ENCODE measurements at places on chromosomes 4 and X. TPM values are rescaled to one million over a fixed set of nuclear protein-coding genes. Genes with fewer than 3 reads are reported as not detected.

ARHGAP6 gene
- total RNA-seq, result 0.16 TPM

DNA sequence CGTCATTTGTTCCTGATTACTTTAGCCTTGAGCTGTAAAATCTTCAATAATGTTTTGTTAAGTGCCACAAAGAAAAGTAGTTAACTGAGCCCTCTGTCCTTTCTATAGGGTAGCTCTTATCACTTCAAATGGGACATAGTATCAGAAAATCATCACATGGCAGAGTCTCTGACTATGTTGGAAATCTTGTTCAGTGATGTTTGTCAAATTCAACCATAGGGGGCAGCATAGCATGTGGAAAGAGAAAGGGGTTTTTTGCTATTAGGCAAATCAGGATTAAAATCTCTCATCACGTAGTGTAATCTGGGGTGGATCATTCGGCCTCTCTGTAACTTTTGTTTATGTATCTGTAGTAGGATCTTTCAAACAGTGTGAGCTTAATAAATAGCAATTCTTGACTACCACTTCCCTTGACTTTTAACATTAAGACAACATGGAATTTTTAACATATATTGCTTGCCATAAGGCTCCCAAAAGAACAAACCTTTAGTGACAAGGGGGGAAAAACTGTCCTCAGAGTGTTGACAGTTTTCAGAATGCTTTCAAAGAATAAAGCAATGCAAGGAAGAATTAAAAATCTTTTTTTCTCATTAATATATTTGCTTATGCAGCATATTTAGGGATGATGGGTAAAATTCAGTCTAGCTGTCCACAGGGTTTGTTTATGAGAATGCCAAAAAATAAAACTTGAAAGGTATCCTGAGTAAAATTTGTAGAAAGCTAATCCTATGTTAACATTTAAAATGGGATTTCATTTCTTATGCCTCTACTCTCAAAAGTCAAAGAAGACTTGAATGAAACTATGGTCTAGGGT is 127.2 kb downstream of the FBXW7 start:
- DNase-seq, result peak; percentile 64

PDS5A gene
- total RNA-seq, result 53.7 TPM

GRCh38 chr4:32133141-32133540 is 1413.0 kb downstream of the PCDH7 start:
- DNase-seq, result no peak

KLKB1 gene
- not detected for total RNA-seq

- no peak for DNase-seq
Observed at GRCh38 chrX:110806145-110806544, 10.5 kb upstream of the CHRDL1 start.

DNA sequence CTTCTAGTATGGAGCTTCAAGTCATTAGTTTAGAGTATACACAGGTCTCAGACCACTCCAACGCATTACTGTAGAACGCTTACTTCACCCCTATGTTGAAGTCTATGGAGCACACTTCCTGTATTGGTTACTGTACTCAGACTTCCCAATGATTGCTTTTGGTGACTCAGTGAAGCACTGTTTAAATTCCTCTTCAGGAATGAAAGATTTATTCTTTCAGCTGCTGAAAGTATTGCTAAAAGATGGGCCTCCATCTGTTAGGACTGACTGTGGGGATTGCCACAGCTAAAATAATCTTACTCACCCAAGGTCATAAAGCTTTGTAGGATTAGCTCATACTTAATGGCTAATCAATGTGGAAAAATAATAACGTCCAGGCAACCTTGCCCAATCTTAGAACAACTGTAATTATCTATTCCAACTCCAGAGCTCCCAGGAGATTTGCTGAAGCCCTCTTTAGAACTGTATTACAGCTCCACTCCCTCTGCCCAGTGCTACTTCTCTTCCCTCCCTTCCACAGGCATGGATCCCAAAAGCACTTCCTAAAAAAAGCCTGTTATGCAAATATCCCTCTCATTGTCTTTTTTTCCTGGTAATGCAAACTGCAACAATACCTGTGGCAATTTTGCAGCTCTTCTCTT is 281.9 kb upstream of the HS3ST1 start:
- DNase-seq, result no peak

DNA sequence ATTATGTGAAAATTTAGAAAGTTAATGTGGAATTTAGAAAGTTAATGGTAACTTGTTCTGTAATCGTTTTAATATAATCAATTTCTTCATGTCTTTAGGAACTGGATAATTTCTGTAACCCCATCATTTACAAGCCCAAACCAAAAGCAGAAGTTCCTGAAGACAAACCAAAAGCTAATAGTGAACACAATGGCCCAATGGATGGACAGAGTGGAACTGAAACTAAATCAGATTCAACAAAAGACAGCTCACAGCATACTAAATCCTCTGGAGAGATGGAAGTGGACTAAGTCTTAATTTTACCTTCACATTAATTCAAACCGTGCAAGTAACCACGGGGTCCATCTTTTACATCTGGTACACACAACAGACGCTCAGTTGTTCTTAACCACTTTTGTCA is 48.1 kb upstream of the PLK4 start:
- peak; percentile 6 for DNase-seq

DNA sequence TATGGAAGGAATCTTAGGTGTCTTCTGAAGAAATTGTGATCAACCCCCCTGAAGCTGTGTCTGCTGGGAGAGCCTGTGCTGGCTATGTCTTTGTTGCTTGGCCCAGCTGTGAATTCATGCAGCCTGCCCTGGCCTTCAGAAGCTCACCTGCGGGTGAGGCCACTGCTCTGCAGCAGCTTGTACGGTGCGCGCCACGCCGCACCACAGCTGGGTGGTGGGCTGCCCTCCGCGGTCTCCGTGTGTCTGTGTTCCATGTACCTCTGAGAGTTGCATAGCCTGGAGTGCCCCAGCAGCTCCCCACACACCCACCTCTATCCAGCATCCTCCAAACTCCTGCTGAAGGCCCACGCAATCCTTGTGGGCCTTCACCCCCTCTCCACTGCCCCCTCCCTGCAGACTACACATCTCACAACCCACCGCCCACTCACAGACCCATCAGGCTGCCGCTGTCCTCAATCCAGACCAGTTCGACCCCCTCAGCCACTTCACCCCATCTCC is 65.6 kb downstream of the ENPP6 start:
- no peak for DNase-seq

DNA sequence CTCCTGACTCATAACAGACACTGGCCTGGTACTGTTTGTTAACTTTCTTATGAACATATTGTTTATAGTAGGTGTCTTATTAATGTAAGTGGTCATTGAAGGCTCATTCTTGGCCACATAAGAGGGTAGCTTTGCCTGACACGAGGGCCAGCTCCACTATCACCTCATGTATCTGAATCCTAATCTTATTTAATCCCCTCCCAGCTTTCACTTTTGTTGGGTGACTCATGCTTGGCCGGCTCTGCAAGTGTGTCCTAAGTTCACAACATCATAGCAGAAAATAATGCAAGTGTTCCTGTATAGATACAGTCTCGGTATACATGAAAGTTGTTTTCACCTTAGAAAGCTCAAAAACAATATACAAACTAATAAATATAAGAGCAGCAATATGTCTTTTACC is 283.8 kb downstream of the IQCM start:
- DNase-seq, result no peak

STS gene
- 3.0 TPM for total RNA-seq

DNA sequence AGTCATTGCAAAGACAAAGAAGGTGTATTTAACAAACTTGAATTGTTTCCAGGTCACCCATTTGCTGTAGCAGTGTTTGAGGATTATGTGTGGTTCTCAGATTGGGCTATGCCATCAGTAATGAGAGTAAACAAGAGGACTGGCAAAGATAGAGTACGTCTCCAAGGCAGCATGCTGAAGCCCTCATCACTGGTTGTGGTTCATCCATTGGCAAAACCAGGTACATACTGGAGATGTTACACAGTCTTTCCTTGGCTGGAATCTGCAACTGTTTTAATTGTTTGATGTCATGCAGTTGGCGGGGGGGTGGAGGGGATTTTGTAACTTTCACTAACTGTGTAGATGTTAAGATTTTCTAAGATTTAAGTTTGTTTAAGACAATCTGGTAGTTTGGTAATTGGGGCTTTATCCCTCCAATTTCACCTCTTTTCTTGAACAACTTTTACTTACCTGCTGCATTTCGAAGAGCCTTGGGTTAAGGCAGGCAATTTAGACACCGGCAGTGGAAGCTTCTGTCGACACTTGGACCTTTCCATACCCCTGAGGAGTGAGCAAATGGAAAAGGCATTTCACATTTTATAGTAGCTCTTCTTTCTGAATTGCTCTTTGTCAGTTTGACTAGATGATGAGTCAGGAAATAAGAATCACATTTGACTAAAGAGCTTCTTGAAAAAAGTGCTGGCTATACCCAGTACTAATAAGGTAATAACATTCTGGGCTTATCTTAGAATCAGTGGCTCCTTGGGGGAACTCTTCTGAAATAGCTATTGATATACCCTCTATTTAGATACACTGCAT is 67.4 kb downstream of the EGF start:
- peak; percentile 17 for DNase-seq

DNA sequence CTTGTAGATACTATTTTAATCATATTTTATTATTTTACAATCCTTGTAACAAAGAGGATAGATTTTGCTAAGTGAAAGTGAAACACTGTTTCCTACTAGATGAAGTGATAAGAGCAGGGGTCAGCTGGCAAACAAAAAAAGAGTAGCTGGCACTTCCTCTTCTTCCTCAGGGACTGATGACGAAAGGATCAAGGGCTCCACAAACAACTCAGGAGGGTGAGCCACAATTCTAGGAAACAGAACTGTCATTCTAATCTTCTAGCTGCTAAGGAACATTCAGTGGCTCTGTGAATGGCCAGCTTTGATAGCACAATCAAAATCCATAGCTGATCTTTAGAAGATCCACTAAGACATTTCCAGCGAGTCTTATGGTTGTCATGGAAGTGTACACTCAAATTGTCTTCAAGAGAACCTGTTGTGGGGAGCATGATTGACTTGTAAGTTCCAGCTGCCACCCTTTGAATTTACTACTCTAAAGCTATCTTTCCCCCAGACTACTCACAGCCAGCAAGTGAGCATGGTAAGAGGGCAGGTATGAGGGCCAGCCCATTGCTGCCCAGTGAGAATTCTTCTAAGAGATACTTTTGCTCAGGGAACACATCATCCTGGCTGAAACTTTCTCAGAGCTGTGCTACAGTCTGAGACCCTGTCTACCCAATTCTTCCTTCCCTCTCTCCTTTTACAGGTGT is 275.7 kb upstream of the RASGEF1B start:
- no peak for DNase-seq

GRCh38 chrX:139538907-139539790 is 8.6 kb downstream of the F9 start:
- no peak for DNase-seq

TLL1 gene
- total RNA-seq, result not detected

DNA sequence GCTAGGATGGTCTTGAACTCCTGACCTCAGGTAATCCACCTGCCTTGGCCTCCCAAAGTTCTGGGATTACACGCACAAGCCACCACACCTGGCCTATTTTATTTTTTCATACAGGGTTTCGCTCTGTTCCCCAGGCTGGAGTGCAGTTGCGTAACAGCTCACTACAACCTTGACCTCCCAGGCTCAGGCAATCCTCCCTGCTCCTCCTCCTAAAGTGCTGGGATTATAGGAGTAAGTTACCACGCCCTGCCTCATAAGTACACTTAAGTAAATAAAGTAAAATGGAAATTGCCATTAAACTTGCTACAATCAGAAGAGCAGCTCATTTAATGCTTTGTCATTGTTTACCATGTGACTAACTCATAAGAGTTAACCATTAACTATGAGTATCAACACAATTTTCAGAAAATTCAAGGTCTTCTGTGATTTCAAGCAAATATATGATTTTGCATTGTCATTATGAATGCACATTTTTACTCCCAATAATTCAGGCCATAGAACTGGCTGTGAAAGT is 12.3 kb downstream of the UGDH start:
- DNase-seq, result no peak

GRCh38 chr4:98573791-98574190 is 84.6 kb downstream of the TSPAN5 start:
- DNase-seq, result no peak

CXCL8 gene
- total RNA-seq, result 11.5 TPM

- DNase-seq, result no peak
Observed at GRCh38 chr4:113316879-113317278, 267.4 kb downstream of the ANK2 start.

GRCh38 chrX:44871931-44872820 is 812 bp upstream of the KDM6A start:
- DNase-seq, result no peak

DNA sequence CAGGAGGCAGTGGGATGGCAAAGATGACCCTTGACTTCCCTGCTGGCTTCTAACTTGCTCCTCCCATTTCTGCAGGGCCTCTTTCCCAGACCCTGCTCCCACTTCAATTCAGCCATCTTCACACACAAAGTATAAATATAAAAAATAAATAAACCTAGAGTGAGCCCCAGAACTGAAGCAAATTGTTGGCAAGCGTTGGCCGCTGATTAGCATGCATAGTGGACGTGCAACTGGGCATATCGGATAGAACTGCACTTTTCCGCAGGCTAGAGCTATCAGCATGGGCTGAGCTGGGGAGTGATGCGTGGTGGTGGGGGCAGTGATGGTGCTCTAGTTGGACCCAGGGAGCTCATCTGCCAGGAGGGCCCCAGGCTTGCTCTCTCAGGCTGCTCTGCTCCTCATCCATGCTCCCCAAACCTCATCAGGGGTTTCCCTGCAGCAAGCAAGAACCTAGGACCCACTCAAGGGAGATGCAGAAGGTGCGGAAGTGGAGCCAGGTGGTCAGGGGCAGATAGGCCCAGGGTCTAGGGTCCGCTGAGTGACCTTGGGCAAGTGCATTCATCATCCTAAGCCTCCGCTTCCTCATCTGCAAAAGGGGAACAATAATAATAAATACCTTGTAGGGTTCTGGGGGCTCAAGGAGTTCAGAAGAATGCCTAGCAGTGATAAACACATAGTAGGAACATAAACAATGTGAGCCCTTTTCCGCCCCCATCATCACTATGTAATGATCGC is 146.8 kb upstream of the PJA1 start:
- DNase-seq, result no peak

SPON2 gene
- 1.1 TPM for total RNA-seq

GRCh38 chr4:111773858-111774257 is 371.4 kb upstream of the FAM241A start:
- no peak for DNase-seq

DNA sequence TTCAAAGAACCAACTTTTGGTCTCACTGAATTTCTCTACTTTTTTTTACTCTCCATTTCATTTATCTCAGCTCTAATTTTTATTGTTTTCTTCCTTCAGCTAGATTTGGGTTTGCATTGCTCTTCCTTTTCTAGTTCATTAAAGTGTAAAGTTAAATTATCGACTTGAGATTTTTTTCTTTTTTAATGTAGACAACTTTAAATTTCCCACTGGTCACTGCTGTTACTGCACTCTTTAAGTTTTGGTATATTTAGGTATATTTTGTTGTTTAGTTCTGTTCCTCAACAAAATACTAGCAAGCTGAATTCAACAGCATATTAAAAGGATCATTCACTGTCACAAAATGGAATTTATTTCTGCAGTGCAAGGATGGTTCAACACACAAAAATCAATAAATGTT is 572.0 kb upstream of the DIAPH2 start:
- no peak for DNase-seq

MTTP gene
- total RNA-seq, result 0.37 TPM
